Fibroblast of skin of left quadriceps (primary cell): ENCODE measurements at places on chromosomes 4 and X.

- peak; percentile 81 for DNase-seq
These were observed 195.3 kb upstream of the LNX1 start for GRCh38 chr4:53786632-53787031.

- DNase-seq, result no peak
These were observed 75.8 kb upstream of the IQCM start for GRCh38 chr4:149891426-149891825.

- DNase-seq, result no peak
These were observed 5.7 kb upstream of the PPEF1 start for GRCh38 chrX:18701621-18702361.

GRCh38 chr4:48227662-48228061 lies 42.0 kb downstream of the TEC start:
- DNase-seq, result no peak

DNA sequence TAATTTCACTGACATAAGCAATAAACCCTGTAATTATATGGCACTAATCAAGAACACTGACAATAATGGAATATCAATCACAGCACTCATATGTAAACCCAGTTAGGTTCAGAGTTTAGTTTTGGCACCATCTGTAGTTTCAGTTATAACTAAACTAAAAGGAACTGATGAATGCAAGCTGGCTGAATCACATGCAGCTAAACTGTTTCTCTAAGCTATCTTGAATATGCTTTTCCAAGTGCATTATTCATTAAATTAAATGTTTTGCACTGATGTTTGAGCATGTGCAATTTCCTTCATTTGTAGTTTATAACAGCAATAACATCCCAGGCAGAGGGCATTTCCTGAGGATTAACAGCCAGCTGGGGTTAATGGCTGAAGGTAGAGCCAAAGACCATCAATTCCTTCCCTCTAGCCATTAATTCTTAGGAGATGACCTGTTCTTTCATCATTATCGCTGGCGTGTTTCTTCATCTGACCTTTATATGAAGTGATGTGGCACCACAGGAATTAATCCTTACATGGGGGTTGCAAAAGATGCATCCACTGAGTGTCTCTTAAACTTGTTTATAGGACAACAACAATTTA lies 562.8 kb upstream of the IGFBP7 start:
- no peak for DNase-seq

GRCh38 chr4:56468097-56468422 lies 643 bp downstream of the SRP72 start:
- no peak for DNase-seq

DNA sequence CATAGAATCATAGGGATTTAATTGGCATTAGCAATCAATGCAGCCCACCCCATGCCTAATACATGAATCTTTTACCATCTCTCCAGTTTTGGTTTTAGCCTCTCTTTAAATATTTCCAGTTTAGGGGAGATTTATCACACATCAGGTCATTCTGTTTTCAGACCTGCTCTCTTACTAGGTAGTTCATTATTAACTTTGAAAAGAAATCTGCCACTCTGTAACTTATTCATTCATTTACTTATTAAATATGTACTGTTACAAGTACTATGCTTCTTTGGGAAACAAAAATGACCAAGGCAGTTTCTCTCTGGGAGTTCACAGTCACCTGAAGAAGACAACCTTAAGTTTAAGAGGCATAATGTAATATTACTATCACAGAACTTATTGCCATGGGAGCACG lies 62.1 kb downstream of the USO1 start:
- no peak for DNase-seq

GRCh38 chr4:163773940-163774339 lies 279.4 kb downstream of the TMA16 start:
- DNase-seq, result no peak

- no peak for DNase-seq
These were observed 149.5 kb upstream of the MBNL3 start for GRCh38 chrX:132638313-132638712.
